ENCODE measurements at places on chromosomes 13 and 19.

DNA sequence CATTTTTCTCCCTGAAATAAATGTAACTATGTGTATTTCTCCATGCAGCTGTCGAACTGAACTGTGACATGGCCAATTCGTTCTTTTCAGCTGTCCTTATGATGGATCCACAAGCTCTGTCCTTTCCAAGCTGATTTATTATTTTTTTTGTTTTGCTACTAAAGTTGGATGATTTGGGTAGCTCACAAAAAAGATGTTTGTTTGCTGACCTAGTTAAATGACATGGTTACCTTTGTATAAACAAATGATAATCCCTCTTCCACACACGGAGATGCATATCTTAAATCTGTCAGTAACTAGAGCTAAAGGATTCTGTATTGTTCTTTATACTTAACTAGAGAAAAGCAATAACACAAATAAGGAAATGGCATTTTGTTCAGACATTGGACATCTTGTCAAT lies 884.3 kb upstream of the PCDH20 start:
- no peak for DNase-seq

GRCh38 chr13:20353973-20354372 lies 121.9 kb upstream of the GJB6 start:
- DNase-seq, result no peak

DNA sequence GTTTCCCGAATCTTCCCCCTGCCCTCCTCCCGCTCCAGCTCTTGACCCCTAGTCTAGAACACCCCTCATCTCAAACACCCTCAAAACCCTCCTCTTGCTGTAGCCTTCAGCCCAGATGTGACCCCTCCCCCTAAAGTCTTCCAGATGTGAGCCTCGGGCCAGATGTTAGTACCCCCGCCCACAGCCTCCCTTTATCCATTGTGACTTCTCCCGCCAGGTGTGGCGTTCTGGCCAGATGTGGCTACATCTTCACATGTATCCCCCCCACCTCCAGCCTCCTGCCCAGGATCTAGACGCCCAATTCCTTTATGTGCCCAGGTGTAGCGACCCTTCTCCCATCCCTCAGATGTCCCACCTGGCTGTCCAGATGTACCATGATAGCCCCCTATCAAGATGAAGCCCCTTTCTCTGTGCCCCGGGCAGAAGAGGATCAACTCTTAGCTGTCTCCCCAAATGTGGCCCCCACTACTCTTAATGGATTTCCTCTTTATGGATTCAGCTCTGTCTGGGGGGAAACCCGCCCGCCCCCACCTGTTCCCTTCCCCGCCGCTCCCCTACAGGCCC lies 517 bp upstream of the LTBP4 start:
- DNase-seq, result no peak

- DNase-seq, result no peak
Measured at GRCh38 chr19:33005440-33005839, 33.4 kb downstream of the FAAP24 start.

GRCh38 chr13:66965181-66965580 lies 265.0 kb downstream of the PCDH9 start:
- no peak for DNase-seq

- DNase-seq, result no peak
Measured at GRCh38 chr13:42525035-42525504, 48.9 kb upstream of the TNFSF11 start.

DNA sequence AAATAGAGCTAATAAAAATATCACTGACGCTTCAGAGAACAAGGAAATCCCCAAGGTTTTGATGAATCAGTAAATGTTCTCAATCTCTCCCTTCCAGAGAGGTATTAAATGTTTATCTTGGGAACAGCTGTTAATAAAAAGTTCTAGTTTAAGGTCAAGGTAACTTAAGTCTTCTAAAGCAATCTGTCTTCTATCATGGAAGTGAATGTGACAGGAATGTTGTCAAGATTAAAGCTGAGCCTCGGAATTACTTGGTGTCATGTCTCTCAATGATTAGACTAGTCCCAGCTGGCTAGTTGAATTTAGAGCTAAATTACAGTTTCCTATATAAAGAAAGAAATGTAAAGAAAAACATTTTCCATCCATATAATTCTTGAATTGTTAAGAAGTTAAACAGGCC lies 23.4 kb downstream of the ESD start:
- no peak for DNase-seq

GRCh38 chr13:48437371-48437770 lies 24.5 kb upstream of the LPAR6 start:
- DNase-seq, result no peak

DNA sequence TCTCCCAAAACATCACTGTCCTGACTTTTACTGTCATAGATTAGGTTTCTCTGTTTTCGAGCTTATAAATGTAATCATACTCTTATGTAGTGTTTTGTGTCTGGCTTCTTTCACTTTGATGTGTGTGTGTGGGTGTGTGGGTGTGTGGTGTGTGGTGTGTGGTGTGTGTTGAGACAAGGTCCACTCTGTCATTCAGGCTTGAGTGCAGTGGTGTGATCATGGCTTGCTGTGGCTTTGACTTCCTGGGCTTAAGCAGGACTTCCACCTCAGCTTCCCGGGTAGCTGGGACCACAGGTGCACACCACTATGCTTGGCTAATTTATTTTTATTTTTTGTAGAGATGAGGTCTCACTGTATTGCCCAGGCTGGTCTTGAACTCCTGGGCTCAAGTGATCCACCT lies 59.6 kb downstream of the PDS5B start:
- no peak for DNase-seq

DNA sequence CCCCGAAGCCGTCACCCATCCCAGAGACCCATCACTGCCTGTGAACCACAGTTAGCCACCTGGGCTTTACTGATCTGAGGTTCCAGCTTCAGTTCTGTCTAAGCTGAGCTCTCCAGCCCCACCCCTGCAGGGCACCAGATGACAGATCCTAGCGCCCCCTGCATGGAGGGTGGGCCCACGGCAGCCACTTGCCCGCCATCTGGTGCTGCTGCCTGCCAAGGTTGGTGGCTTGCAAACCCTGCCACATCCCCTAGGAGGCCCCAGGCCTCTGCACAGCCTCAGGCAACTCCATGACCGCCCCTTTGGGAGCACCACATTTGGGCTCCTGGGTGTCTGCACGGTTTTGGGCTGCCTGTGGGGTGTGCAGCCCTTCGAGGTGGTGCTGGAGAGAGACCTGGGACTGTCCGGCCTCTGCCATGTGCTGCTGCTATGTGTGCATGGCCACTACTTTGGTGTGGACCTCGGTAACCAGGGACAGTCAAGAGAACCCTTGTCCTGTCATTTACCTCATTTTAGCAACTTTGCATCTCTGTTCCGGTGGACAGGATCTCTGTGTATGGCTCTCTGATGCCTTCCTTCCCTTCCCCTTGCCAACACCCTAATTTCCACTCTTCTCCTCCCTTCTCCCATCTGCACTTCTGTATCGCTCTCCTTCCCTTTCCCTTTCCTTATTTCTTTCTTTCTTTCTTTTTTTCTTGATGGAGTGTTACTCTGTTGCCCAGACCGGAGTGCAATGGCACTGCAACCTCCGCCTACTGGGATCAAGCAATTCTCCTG lies 17.4 kb upstream of the SDHAF1 start:
- peak; percentile 9 for DNase-seq

- DNase-seq, result no peak
Measured at GRCh38 chr19:13839938-13840304, 37.0 kb upstream of the NANOS3 start.

- DNase-seq, result no peak
Measured at GRCh38 chr13:65461590-65461989, 1768.5 kb downstream of the PCDH9 start.

GRCh38 chr19:19562665-19563347 lies 24.7 kb downstream of the CILP2 start:
- no peak for DNase-seq

DNA sequence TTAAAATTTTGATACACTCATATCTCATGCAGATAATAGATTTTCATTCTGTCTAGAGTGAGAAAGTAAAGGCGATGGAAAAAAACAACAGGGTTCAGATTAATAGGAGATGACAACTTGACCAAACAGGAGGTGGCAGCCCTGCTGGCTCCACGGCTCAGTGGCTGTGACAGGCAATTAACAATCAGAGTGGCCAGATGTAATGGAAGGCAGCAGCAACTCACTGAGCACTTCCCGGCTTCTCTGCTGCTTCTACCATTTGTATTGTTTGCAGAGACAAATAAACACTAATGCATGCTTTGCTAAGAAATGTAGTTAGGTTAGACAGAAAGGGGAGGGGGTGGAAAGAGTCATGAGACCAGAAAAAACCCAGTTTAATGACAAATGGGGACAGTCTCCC lies 473.0 kb upstream of the SLC10A2 start:
- peak; percentile 35 for DNase-seq

- DNase-seq, result no peak
Measured at GRCh38 chr19:6983448-6983847, 37.8 kb downstream of the MBD3L2B start.

DNA sequence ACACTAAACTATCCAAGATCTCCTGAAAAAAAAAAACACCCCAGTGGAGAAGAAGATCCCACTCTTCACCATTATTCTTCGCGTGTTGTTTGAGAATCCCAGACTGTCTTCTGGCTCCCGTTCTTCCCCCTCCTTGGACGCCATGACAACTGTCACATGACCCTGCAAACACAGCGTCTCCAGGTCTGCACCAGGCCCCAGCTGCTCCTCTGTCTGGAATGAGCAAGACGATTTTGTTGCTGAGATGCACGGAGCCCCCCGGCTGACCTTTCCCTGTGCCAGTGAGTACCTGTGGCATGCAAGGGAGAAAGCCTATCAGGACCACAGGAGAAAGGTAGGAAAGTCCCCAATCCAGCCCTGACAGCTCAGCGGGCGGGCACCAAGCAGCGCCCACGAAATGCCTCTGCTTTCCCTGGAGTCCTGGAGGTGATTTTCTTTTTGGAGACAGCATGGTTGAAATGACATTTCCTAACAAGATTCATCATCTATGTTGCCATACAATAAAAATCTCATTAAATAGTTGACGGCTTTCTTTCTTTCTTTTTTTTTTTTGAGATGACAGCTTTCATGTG lies at the start of gene CFAP97D2:
TSS of gene CFAP97D2 (plus strand) at position 171 of the 572 bp plus-strand sequence. CDS start at position 245, 74 bp downstream.
- no peak for DNase-seq

DNA sequence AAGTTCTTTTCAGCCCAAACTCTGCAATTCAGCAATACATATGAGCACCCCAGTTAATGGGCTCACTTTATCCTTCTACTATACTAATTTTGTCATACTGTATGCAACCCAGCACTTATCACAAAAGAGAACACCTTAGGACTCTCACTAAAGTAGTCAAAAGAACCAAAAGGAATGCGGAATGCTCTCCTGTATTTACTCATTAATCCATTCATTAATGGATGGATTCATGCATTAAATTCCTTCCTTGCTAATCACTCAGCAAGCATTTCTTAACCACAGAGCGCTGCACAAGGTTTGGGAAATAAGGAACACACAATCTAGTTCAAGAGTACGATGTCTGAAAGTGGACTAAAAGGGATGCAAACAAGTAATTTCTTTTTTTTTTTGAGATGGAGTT lies 12.8 kb upstream of the DOCK9 start:
- DNase-seq, result no peak

- DNase-seq, result no peak
Measured at GRCh38 chr19:18490728-18491127, 31.1 kb downstream of the ELL start.

DNA sequence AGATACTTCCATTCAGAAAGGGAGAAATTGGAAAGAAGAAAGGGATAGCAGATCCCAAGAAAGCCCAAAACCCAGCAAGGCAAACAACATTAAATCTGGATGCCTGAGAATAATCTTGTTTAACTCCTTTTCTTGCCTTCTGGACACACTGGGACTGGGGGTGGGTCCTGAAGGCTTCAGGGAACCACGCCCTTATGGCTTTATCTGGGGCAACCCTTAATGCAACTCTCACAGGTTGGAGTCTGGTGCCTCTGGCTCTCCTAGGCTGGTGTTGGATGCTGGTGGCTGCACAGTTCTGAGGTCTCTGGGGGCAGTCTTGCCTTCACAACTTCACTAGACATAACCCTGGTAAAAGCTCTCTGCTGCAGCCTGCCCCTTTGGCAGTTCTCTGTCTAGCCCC lies 27.9 kb downstream of the PAN3 start:
- no peak for DNase-seq

DNA sequence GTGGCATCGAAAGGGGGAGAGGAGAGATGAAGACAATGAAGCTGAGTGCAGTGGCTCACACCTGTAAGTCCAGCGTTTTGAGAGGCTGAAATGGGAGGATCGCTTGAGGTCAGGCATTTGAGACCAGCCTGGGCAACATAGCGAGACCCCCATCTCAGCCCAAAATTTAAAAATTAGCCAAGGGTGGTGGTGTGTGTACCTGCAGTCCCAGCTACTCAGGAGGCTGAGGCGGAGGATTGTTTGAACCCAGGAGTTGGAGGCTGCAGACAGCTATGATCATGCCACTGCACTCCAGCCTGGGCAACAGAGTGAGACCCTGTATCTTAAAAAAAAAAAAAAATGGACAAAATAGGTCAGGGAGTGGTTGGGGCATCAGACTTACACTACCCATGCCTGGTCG lies 7.6 kb downstream of the RDH8 start:
- DNase-seq, result no peak

- no peak for DNase-seq
Measured at GRCh38 chr19:53102756-53103233, 427 bp downstream of the ZNF160 start.

DNA sequence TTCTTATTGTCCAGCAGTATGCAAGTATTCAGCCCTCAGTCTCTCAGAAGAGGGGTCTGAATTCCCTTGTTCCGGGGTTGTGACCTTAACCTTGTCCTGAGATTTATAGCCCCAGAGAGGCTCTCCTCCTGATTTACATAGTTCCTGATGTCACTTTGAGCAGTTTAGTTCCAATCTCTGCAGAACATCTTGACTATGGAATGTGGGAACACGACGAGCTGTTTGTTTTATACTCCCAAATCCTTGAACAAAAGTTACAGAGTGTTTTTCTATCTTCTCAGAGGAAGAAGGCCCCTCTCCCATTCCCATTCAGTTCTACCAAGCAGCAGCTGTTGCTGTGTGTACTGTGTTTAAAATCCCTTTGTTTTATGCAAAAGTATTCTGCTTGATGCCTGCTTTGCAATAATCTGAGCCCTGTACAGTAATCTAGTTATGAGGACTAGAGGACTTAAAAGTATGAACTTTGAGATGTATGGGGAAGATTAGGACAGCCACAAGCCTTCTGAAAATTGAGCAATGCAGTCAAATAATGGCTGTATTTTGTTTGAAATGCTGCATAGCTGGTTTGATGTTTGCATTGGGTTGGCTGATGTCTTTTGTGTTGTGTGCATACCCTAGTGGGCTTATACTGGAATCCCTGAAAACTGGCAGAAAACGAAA lies 74.7 kb downstream of the KL start:
- no peak for DNase-seq

GRCh38 chr13:38685974-38686576 lies 802 bp upstream of the FREM2 start:
- no peak for DNase-seq

- no peak for DNase-seq
Measured at GRCh38 chr13:51601601-51602565, 17.6 kb downstream of the WDFY2 start.

DNA sequence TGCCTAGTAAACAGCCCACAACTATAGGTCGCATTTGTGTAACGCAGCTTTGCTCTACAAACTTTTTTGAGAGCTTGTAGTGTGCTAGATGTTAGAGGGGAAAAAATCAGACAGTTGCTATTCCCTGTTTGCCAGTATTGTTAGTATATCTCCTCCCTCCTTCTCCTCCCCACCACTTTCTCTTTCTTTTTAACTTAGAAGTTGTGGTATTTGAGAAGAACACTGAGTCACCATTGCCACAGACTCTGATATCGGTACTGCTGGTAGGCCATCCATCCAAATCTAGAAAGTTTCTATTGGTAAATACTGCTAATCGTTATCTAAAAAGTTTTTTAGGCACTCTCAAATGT lies 666 bp downstream of the POMP start:
- DNase-seq, result no peak

Measured in NCI-H1436 treated with DMSO at 0.1 percent for 48 hours (cell line).